Testis (tissue), 5 donors: ENCODE measurements at places on chromosomes 16 and 17. TPM values are rescaled to one million over a fixed set of nuclear protein-coding genes. Genes with fewer than 3 reads are reported as not detected.

GRCh38 chr17:38879878-38880665 lies 10.2 kb downstream of the LASP1 start:
- DNase-seq = peak; percentile 50
- H3K36me3 ChIP-seq = no peaks in the 10 kb centered on the region
- peaks cover 59% of the 10 kb centered on the region for H3K4me1 ChIP-seq
- no peaks in the 10 kb centered on the region for H3K27me3 ChIP-seq

- no peaks in the 10 kb centered on the region for H3K4me1 ChIP-seq
- no peaks in the 10 kb centered on the region for H3K27me3 ChIP-seq
- H3K27ac ChIP-seq = no peak overlapping the region
These were observed 147.1 kb downstream of the WWOX start for GRCh38 chr16:78246559-78246958.

DNA sequence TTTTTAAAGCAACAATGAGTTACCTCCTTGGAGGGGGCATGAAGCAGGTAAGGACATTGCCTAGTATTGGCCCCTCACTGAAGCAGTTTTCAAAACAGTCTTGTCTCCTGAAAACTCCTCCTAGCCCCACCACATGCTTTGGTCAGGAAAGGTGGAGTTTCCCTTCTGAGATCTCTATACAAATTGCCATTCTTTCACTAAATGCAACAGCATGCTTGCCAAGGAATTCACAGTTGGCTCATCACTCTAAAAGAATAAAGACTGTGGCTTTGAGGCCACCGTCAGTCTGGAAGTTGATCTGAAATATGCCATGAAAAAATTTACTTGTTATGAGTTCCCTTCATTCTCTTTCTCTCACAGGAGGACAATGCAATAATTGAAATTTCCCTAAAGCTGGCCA lies 4.2 kb downstream of the TTC19 start:
- no peak overlapping the region for H3K4me3 ChIP-seq
- no peak overlapping the region for H3K27ac ChIP-seq
- H3K36me3 ChIP-seq = no peaks in the 10 kb centered on the region

GRCh38 chr16:85612191-85612800 lies 826 bp upstream of the GSE1 start:
- peak overlapping the region; percentile 68 for H3K4me3 ChIP-seq
- peak; percentile 58 for DNase-seq
- H3K27ac ChIP-seq = peak overlapping the region; percentile 80
- peaks cover 77% of the 10 kb centered on the region for H3K4me1 ChIP-seq
- H3K36me3 ChIP-seq = no peaks in the 10 kb centered on the region
- H3K27me3 ChIP-seq = no peaks in the 10 kb centered on the region

PIK3R5 gene
- 14.0 TPM for total RNA-seq
